HCEC 1CT (cell line): ENCODE measurements at places on chromosomes 3 and 15.
A peak's percentile ranks its signal among the peaks of the same experiment; 100 is the strongest.

GRCh38 chr15:89554247-89554646 lies 21.0 kb upstream of the TICRR start:
- DNase-seq, result no peak

DNA sequence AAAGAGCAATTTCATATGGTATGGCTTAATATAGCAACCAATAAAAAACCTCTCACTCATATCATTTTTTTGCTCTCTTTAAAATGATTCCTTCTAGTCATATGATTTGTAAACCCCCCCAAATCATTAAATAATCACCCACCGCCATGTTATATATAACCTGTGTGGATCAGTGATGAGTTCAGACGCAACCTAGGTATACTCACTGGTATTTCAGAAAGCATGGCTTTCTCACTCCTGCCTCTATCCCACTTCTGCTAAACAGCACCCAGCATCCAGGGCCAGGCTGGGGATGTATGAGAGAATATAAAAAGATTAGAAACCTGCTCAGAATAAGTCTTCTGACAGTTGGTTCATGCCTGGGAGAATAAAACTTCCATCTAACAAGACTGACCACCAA lies 172.3 kb upstream of the PRICKLE2 start:
- no peak for DNase-seq

- DNase-seq, result peak; percentile 86
These were observed 60.3 kb downstream of the STRIT1 start for GRCh38 chr3:155233213-155233612.

DNA sequence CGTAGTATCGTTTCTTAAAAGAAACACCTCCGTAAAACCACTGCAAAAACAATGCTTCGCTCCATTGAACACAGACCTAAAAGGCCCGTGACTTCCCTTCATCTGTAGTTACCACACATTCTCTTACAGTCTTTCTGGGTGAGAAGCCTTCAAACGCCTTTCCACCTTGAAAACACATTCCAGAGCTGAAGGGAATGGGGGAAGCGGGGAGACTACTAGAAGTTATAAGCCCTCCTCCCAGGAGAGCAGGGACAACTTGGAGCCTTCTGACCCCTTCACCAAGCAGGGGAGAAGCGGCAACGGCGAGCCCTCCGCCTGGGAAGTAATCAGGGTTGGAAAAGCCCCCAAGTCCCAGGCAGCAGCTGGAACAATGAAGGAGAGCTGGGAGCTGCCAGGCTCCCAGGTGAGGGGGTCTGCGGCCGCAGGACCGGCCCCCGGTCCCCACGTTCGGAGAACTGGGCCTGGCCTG lies 461 bp downstream of the SECISBP2L start:
- DNase-seq, result peak; percentile 53

GRCh38 chr3:103511891-103512290 lies 1077.1 kb downstream of the ZPLD1 start:
- DNase-seq, result no peak

GRCh38 chr3:28940994-28941393 lies 339.9 kb upstream of the RBMS3 start:
- DNase-seq, result no peak

DNA sequence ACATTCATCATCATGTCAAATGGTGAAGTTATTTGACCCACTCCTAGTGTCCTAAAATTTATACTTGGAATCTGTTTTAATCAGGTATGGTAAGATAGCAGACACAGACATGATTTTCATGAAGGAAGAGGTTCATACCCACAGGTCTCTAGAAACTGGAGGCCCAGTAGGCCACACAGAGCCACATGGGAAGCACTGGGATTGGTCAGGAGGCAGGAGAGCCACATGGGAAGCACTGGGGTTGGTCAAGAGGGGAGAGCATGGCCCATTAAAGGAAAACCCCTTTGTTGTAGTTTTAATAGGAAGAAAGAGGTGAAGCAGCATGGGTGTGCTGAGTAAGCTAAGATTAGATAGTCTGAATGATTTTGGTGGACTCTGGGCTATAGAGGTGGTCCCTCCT lies 356.9 kb downstream of the MFSD1 start:
- no peak for DNase-seq

GRCh38 chr15:47411733-47412132 lies 305.6 kb upstream of the SEMA6D start:
- no peak for DNase-seq

DNA sequence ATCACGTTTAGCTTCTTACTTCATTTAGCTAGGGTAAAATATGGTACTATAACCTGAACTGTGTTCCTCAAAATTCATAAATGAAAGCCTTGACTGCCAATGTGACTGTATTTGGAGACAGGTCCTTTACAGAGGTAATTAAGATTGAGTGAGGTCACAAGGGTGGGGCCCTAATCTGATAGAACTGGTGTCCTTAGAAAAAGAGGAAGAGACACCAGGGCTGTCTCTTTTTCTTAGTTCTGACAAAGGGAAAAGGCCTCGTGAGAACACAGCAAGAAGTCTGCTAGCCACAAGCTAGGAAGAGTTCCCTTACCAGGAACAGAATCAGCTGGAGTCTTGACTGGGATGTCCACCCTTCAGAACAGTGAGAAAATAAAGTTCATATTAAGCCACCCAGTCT lies 162.7 kb downstream of the GMNC start:
- no peak for DNase-seq

GRCh38 chr3:15667484-15667883 lies 65.9 kb downstream of the BTD start:
- DNase-seq, result no peak

GRCh38 chr3:43760938-43761337 lies 70.2 kb downstream of the ABHD5 start:
- DNase-seq, result no peak

- no peak for DNase-seq
These were observed 12.5 kb downstream of the EID1 start for GRCh38 chr15:48890375-48890972.

DNA sequence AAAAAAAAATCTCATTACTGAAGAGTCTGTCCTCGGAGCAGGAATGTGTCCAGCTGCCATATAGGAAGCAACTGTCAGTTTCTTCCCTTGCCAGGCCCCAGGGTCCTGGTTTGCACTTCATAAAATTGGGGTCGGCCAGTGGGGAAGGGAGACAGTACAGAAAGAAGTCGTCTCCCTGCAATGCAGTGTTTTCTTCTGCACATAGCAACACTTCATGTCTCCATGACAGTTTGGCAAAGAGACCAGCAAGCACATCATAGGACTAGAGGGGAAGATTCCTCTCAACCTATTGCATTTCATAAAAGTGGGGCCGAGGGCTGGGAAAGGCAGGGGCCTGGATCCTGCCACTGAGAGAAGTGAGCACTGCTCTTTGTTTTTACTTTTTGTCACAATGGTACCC lies 138.2 kb upstream of the HACD2 start:
- DNase-seq, result no peak

DNA sequence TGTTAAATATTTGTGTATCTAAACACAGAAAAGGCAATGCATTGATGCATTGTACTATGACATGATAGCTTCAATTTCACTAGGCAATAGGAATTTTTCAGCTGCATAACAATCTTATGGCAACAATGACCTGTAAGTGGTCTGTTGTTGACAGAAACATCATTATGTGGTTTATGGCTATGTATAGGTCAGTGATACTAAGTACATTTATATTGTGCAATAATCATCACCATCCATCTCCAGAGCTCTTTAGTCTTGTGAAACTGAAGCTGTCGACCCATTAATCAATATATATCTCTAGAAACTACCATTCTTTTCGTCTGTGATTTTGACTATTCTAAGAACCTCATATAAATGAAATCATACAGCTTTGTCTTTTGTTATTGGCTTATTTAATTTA lies 200.1 kb upstream of the ZNF717 start:
- peak; percentile 43 for DNase-seq

GRCh38 chr3:186108106-186108940 lies 566 bp downstream of the ETV5 start:
- DNase-seq, result peak; percentile 61

- DNase-seq, result no peak
These were observed 58.4 kb downstream of the SLC12A8 start for GRCh38 chr3:125154110-125154509.

GRCh38 chr15:100958326-100959065 lies 39.3 kb downstream of the LRRK1 start:
- DNase-seq, result peak; percentile 79

DNA sequence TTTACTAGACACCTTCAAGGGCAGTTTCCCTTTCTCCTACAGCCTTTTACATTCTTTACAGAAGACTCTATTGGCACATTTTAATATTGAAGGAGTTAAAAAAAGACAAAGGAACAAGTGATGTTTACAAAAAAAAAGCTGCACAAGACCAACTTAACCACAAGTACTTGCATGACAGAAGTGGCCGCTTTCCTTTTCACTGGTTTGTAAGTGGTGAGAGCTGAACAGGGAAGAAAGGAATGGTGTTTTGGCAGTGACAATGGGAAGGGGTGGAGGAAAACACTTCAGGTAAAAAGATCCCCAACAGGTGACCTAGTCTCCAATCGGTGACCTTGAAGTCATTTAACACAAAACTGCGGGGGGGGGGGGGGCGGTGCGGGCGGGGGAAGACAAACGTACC lies 1.1 kb downstream of the WDR72 start:
- no peak for DNase-seq

- DNase-seq, result no peak
These were observed 11.1 kb upstream of the UBE2Q2 start for GRCh38 chr15:75832114-75832513.
